ENCODE measurements at places on chromosomes 7 and 10. TPM values are rescaled to one million over a fixed set of nuclear protein-coding genes. Genes with fewer than 3 reads are reported as not detected.

The LDB3 gene
- total RNA-seq: 1.1 TPM

The ZPBP gene
- total RNA-seq: not detected

- no peak for DNase-seq
Measured at GRCh38 chr7:84175461-84175860, 19.1 kb downstream of the SEMA3A start.

The CALCR gene
- not detected for total RNA-seq
